ENCODE measurements at places on chromosomes 7 and 10.

GRCh38 chr10:51683031-51683691 lies 16.2 kb downstream of the CSTF2T start:
- no peak for DNase-seq

GRCh38 chr7:149427893-149428292 lies 33.0 kb downstream of the ZNF777 start:
- no peak for DNase-seq

GRCh38 chr10:92001581-92001980 lies 78.0 kb downstream of the BTAF1 start:
- DNase-seq: no peak

DNA sequence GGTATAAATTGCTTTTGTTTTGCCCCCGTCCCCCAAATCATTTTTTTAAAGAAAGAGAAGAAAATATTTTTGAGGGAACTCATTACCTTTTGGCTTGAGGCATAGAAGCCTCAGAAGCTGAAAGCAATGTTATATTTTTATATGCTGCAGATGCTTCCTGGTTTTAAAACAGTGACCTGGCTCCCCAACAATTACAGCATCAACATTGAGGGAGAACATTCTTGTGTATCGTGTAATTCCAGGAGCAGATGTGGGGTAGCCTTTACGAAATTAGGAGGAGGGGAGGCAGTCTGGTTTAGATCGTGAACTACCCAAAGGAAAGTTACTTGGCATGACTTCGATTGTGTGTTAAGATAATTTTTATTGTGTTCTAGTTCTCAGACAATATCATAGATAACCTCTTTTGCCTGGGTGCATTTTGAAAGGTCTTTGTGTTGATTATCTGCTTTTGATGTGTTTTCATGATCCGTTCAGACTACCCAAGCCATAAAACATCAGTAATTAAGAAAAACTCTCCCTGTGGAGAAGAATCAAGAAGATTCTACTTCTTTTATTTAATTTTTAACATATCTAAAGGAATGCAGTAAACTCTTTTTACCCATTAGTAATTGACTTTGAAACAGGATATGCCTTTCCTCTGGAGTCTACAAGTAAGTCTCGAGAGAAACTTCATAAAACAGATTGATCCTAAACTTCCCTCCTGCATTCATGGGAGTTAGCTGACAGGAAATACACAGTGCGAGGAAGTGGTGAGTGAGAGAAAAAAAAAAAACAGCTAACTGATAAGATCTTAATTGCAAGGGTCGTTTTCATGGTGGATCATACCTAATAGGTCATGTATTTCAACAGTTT lies 141.4 kb downstream of the KIAA1217 start:
- DNase-seq: no peak

GRCh38 chr10:44962870-44963738 lies 3.5 kb downstream of the RASSF4 start:
- DNase-seq: no peak

- no peak for DNase-seq
Observed at GRCh38 chr7:2971914-2972834, 71.5 kb downstream of the CARD11 start.
